ENCODE measurements at places on chromosomes 7 and 10.
A peak's percentile ranks its signal among the peaks of the same experiment; 100 is the strongest.

DNA sequence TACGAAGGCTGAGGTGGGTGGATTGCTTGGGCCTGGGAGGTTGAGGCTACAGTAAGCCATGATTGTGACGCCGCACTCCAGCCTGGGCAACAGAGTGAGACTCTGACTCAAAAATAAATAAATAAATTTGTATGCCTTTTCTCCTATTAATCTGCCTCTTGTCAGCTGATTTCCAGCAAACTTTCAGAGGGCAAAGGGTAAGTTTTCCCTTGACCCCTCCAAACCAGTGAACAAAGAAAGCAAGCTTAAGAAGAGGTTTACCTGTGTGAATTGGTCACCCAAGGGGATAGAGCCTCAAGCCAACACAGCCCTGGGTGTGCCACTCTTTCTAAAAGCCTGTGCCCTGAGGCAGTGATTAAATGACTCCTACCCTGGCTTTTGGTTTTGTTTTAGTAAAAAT, 30.8 kb downstream of the GOT1 start:
- no peak for DNase-seq

DNA sequence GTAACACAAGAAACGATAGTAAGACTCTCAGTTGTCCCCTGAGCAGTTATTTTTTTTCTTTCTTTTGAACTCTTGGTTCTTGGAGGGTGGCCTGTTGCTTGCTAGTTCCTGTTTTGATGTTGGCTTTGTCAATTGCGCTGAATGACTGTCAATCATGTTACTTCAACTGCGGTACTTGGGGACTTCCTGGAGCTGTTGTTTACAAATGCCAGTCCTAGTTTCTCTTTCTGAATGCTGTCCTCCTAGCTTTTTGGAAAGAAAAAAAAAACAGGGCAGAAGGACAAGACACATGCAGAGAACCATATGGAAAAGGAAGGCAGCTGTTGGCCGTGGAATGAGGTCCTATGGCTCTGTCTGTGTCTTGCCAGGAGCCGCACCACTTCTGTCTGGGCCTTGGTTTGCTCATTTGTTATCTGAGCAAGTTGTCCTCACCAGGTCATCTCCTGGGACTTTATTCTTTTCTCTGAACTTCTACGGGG, 7.0 kb upstream of the PDCD4 start:
- peak; percentile 42 for DNase-seq

- no peak for DNase-seq
These were observed 73.4 kb downstream of the ALOX5 start for GRCh38 chr10:45447416-45447815.

DNA sequence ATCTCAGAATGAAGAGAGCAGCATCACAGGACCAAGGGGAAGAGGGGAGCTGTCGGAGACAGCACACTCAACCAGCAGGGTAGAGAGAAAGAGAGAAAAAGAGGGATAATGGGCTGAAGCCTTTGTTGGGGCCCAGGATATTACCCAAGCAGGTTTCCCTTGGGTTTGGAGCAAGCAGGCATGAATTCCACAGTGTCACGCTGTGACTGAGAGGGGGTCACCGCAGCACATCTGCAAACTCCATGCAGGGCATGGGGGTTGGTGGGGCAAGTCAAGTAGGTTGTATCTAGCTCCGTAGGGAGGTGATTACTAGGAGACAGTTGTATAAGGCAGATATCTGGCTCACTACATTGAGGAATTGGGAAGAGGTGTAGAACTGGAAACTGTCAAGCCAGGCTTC, 42.2 kb upstream of the SEMA3E start:
- no peak for DNase-seq

DNA sequence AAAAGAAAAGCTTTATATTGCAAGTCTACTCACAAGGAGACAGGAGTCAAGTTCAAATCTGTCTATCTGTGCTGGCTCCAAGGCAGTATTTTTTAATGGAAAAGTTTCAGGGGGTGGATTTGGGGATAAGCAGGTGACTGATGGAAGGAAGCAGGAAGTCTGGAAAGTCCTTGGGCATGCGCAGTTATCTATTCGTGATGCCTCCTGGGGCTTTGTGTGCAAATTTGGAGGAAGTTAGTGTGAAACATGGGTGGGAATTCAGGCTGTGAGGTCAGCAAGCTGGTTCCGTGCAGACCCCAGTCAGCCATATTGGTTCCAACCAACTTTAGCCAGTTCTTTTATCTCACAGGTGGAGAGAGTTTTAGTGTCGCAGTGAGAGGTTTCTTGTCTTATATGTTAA, 140.0 kb downstream of the FRMD4A start:
- no peak for DNase-seq

DNA sequence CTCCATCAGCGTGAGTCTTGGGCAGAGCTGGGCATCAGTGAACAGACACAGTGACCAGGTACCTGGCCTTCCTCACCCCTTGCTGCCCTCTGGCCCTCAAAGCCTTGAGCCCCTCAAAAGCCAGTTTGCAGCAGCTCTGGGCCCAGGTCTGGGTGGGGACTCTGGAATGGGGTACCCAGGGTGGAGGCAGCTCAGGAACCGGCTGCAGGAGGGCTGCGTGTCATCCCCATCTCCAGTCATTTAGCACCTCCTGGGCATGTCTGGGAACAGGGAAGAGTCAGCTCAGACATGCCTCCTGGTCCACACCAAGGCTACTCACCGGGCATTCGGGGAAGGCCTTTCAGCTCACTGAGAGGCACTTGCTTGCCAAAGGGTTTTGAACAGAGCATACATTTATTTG, 503.3 kb downstream of the TCERG1L start:
- DNase-seq = no peak

Data from T-helper 1 cell (primary cell).